ENCODE measurements at places on chromosomes 1 and 21.

- DNase-seq, result no peak
These were observed 39.8 kb downstream of the MTR start for GRCh38 chr1:236834876-236835275.

GRCh38 chr21:37582590-37582989 lies 216.0 kb downstream of the DYRK1A start:
- DNase-seq, result no peak

DNA sequence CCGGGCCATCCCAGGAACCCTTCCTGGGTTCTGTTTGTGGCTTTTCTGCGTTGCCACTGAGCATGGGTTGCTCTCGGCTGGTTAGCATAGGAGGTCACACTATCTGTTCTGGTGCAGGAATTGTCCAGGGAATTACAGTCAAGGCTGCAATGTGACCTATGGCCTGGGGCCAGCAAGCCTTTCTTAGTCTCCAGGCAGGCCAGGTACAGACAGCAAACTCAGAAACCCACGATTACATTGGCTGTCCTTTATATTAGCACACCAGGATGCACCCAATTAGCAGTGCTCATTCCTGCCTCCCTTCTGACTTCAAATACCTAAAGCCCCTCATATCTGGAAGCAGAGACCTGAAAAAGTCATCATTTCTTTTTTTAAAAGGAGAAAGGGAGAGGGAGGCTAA lies 55.2 kb downstream of the CD247 start:
- no peak for DNase-seq

DNA sequence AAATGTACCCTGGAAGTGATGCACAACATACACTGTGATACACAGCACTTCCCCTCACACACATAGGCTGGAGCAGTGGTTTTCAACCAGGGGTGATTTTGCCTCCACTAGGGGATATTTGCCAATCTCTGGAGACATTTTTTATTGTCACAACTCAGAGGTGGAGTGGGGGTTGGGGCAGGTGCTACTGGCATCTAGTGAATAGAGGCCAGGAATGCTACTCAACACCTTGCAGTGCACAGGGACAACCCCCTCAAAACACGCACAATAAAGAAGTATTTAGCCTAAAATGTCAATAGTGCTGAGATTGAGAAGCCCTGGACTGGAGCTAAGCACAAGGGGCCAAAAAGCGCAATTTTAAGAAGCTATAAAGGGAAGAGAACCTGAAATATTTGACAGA lies 54.1 kb downstream of the DNAJC6 start:
- DNase-seq, result no peak

DNA sequence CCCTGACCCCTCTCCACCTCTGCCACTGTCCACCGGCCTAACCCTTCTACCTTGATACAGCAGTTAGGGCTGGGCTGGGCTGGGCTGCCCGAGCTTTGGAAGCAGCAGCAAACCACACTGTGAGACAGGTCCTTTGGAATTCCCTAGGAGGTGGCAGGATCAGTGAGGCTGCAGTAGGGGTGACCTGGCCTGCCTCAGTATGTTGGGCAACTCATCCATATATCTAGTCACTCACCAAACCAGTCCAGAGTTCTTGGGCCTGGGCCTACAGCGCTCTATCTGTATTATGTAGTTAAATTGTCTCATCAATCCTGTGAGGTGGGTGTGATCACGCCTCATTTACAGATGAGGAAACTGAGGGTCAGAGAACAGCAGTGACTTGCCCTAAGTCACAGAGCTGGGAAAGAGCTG lies 13.3 kb upstream of the SYNC start:
- DNase-seq, result no peak

- DNase-seq, result no peak
These were observed 434.0 kb upstream of the NR5A2 start for GRCh38 chr1:199593475-199593874.

DNA sequence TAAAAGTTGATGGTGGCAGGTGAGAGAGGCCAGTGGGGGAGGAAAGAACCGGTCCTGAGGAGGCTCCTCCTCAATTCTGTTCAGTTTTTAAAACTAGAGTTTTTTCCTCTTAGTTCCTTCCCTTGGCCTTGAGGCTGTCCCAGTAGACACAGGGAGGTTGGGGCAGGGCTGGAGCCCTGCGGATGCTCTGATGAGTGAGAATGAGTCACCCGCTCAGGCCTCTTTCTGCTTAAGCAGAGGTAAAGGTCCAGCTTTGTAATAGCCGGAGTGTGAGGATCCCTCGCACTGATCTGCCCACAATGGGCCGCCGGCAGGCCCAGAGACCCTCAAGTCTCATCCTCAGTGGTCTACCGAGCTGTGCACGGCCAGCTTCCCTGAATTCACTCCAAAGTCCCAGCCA lies 49.6 kb upstream of the IRF2BP2 start:
- no peak for DNase-seq

GRCh38 chr1:156747742-156748669 lies 3.5 kb downstream of the HDGF start:
- no peak for DNase-seq

DNA sequence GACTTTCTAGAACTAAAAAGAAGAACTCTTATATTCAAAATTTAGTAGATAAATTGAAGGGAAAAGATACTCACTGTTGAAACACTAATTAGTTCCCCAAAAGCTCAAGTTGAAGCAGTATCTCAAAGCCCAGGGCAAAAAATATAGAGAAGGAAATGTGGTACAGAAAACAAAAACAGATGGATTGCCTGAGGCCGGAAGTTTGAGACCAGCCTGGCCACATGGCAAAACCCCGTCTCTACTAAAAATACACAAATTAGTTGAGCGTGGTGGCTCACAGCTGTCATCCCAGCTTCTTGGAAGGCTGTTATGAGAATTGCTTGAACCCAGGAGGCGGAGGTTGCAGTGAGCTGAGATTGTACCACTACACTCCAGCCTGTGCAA lies 36.0 kb downstream of the FAM177B start:
- DNase-seq, result no peak

DNA sequence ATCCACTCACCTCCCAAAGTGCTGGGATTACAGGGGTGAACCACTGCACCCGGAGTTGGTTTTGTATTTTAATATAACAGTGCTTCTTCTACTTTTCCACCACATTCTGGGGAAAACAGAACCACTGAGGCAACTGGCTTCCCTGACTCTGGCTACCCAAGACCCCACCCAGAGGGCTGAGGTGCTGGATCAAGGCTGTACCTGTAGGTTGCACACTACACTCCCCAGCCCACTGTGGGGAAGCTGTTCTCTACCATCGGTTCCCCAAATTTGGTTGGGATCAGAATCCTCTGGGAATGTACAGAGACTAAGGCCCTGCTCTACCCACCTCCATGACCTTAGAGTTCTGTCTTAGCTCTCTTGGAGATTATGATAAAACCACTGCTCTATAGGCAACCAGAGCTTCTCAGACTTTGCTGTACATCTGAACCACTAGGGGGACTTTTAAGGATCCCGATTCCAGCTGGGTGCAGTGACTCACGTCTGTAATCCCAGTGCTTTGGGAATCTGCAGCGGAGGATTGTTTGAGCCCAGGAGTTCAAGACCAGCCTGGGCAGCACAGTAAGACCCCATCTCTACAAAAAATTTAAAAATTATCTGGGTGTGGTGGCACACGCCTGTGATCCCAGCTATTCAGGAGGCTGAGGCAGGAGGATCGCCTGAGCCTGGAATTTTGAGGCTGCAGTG lies 51.6 kb downstream of the GNG4 start:
- DNase-seq, result no peak

GRCh38 chr1:1732381-1732780 lies 8.2 kb upstream of the CDK11A start:
- no peak for DNase-seq

- DNase-seq, result no peak
These were observed 2.2 kb upstream of the KRTAP10-6 start for GRCh38 chr21:44594406-44594916.

GRCh38 chr1:197149340-197149739 lies 2.9 kb upstream of the ASPM start:
- no peak for DNase-seq

DNA sequence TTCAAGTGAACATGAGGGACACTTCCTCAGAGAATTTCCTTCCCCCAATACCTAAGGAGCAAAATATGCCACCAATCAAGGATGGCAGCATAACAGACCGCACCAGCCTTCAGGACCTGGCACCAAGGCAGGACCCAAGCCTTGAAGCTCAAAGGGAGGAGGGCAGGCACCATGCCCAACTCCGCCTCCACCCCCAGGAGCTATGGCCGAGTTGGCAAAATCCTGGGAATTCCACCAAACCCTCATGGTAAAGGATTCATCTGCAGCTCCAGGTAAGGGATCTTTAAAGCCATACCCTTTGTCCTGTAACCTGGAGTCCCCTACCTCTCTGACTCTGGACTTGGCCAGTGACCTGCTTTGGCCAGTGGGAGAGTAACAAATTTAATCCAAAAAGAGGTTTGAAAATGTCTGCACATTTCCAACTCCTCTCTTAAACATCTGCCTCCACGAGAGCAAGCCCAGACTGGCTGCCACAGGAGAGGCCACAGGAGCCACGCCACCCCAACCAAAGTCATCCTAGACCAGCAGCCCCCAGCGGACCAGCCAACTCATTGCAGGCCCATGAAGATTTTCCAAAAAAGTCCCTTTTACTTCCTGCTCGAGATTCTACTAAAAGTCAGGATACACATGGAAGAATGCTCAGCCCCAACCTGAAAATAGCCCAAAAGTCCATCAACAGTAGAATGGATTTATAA lies 41.9 kb downstream of the NPHP4 start:
- no peak for DNase-seq

DNA sequence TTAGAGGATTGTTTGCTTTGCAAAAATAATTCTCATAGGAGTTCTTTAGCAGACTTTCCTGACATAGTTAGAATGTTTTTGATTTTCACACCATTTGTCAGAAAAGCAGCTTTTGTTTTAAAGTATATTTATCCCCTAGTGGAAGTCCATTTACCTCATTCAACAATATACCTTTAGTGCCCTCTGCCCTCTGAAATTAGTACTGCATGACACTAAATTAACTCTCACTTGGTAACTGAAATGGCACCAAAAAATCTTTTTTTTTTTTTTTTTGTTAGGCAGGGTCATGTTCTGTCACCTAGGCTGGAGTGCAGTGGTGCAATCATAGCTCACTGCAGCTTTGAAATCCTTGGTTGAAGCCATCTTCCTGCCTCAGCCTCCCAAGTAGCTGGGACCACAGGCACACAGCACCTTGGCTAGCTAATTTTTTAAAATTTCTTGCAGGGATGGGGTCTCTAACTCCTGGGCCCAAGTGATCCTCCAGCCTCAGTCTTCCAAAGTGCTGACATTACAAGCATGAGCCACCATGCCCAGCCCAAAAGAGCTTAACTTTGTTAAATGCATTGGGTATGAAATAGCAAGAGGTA lies 13.6 kb downstream of the LRRC42 start:
- no peak for DNase-seq

GRCh38 chr1:65360648-65361047 lies 51.3 kb downstream of the DNAJC6 start:
- no peak for DNase-seq

DNA sequence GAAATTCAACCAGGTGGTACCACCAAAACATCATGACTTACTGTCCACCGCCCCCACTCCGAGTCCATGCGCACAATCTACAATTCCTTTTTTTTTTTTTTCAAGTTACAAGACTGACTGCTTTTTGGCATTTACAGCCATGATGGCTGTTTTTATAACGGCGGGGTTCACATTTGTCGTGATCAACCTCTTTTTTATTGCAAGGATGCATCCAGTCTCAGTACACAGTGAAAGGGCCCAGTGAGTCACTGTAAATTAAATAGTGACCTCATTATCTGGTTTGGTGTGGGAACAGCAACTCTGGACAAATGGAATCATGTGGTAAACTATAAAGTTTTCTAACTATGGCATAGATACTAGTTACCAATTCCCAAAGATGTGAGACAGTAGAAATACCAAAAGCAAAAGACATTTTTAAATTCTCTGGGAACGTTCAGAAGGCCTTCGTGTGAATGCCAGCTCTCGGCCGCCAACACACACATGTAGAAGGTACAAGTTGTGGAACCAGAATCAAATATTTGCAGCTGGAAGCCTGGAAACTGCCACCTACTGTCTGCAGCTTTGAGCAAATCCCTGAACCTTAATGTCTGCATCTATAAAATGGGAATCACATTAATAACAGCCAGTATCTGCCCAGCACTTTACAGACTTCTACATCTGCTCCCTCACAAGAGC lies 4.9 kb downstream of the GLIS1 start:
- no peak for DNase-seq

DNA sequence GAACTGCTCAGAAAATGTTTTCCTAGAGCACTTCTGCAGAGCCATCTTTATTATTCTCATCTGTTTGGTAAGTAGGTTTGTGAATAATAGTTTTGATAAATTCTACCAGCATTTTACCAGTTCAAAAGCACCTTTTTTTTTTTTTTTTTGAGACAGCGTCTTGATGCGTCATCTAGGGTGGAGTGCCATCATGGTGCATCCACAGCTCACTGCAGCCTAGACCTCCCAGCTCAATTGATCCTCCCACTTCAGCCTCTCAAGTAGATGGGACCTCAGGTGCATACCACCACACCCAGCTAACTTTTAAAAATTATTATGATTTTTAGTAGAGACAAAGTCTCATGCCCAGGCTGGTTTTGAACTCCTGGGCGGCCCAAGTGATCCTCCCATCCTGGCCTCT lies 9.8 kb upstream of the RHBG start:
- no peak for DNase-seq

DNA sequence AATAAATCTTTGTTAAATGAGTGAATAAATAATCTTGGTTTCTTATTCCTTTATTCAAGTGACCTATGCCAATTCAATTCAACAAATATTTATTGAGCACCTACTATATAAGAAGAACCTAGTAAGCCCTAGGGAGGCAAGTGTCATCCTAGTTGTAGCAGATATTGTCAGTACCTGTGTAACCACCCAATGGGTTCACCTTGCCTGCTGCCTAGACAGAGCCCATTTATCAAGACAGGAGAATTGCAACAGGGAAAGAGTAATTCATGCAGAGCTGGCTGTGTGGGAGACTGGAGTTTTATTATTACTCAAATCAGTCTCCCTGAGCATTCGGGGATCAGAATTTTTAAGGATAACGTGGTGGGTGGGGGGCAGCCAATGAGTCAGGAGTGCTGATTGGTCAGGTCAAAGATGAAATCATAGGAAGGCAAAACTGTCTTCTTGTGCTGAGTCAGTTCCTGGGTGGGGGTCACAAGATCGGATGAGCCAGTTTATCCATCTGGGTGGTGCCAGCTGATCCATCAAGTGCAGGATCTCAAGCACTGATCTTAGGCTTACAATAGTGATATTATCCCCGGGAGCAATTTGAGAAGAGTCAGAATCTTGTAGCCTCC lies 53.8 kb upstream of the KCNA3 start:
- DNase-seq, result no peak

DNA sequence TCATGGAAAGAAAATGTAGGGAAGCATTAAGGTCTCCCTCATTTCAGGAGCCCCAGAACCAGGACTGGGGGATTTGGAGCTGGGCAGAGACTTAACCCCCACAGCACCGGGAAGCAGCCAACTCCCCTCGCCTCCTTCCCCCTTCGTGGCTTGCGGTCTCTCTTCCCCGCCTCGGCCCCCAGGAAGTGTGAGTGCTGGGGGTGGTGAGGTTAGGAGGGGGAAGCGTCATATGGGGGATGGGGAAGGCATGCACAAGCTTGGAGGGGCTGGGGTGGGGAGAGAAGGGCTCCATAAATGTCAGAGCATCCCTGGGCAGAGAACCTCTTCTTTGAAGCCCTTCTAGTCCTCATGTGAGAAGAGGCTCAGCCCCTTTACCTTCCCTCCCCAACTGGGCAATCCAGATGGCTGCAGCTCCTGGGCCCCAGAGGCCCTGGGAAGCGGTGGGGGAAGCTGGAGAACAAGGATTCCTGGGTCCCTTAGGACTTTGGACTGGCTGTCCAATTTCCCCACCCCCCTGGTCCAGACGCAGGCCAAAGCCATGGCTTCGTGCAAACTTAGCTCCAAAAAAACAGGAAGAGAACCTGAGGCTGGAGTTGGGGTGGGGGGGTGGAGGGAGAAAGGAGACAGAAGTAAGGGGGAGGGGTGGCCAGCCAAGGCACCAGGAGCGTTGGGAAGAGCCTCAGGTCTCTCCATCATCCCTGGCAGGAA lies 7.8 kb downstream of the ZBTB7B start:
- no peak for DNase-seq
